ENCODE measurements at places on chromosomes 13 and 19.

DNA sequence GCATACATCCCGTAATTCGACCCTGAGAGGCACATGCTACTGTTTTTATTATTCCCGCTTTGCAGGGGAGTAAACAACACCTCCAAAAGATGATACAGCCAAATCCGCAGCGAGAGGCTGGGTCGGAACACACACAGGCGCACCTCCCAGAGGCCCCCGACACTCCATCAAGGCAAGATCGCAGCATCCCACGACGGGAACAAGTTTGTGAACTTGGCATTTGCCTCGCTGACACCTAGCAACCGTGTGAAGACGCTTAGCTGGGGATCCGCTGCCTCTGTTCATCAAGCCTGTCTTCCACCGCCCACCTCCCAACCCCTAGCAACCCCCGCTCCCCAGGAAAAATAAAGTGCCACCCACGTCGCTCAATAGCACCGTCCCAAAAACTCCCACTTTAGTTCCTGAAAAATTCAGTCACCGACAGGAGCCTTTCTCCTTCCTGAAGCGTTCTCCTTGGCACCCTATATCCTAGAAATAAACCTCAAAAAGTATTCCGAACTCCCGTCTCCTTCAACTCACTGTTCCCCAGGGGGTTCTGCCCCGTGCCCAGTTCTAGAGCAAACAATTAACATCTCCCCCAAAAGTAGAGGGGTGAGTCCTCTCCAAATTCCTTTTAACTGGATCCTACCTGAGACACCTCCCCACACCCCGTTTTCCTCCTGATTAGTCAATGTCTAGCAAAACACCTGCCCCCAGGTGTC is 1.7 kb downstream of the GNG7 start:
- DNase-seq = no peak

GRCh38 chr13:23411706-23412105 is 21.8 kb downstream of the SACS start:
- no peak for DNase-seq

DNA sequence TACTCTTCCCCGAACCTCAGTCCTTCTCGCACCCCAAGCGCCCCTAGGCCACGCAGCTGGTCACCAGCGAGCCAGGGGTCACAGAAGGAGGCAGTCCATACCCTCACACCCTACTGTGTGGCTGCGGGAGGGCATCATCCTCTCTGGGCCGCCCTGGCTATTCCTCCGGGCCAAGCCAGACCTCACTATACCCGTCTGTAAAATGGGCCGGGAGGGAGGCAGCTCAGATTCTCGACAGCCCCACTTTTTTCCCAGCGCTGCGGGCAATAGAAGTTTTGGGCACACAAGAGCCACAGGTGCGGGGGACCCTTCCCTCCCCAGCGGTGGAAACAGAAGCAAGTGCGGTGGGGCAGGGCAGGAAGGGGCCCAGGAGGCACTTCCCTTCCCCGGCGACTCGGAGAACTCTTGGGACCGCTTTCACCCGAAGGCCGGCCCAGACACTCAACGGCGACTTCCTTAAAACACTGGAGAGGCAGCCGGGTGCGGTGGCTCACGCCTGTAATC is 5.6 kb upstream of the ARRDC2 start:
- DNase-seq = no peak

- no peak for DNase-seq
Measured at GRCh38 chr13:78820541-78820940, 161.6 kb upstream of the OBI1 start.

- peak; percentile 72 for DNase-seq
Measured at GRCh38 chr19:16076154-16076957, at the start of gene TPM4. Gene TPM4 (plus strand): TSS chr19:16076495. CDS start chr19:16076566, 71 bp downstream.

DNA sequence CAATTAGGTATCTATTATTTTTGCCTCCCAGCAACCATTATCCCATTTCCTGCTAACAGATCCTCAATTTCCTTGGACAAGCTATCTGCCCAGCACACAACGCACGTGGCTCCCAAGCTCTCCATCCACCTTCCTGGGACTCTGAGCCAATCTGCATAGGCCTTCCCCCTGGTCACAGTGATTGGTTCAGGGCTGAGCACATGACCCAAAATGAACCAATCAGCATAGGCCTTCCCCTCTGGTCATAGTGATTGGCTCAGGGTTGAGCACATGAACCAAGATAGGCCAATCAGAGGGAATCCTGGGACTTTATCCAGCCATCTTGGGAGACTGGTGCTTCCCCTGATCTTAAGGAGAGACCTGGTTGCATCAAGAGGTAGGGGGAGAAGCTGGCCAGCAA is 5.8 kb downstream of the CPAMD8 start:
- no peak for DNase-seq

DNA sequence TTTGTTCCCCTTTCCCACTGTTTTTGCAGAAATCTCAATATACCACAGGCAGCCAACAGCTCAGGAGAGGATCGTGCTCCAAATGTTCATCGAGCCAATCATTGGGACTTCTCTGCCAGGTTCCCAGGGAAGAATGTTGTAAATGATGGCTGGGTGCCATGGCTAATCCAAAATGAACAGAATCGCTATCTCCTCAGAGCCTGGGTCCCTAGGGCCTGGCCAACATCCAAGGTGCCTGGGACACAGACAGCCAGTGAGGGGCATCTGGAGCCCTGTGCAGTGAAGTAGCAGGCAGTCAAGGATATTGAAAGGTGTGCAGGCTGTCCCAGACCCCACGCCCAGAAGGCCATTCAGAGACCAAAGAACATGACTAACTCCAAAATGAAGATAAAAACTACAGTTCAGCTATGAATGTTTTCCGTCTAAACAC is 37.8 kb downstream of the BRD4 start:
- DNase-seq = no peak

DNA sequence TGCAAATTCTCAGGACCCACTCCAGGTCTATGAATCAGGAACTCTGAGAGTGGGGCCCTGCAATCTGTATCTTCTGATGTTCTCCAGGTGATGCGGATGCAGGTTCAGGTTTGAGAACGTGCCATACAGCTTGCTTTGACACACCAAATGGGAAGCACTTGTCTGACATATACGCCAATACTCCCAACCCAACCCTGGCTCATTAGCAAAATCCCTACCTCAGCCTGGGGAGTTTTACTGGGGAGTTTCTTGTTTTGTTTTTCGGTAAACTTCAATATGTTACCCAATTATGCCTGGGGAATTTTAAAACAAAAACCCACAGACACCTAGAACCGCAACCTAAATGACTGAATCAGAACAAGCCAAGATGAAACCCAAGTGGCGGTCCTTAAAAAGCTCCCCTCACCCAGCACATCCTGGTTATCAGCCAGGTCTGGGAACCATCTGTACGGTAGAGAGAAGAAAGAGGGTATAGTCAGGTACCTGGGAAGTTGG is 41.2 kb downstream of the ABCC4 start:
- no peak for DNase-seq

- DNase-seq = no peak
Measured at GRCh38 chr13:25867038-25867437, 184.8 kb downstream of the SHISA2 start.

DNA sequence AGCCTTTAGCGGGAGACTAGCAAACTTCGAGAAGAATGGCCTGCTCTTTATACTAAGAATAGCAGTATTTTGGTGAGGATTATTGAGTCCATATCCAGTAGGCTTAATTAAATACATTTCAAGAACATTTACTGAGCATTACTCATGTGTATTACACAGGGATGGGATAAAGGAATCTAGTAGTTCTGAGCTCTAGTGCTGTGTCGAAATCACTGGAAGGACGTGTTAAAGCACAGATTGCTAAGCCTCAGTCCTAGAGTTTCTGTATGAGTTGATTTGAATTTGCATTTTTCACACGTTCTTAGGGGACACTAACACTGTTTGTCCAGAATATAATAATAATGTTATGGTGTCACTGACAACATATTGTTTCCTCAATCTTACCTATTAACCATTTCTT is 9.0 kb downstream of the ZNF302 start:
- DNase-seq = no peak

DNA sequence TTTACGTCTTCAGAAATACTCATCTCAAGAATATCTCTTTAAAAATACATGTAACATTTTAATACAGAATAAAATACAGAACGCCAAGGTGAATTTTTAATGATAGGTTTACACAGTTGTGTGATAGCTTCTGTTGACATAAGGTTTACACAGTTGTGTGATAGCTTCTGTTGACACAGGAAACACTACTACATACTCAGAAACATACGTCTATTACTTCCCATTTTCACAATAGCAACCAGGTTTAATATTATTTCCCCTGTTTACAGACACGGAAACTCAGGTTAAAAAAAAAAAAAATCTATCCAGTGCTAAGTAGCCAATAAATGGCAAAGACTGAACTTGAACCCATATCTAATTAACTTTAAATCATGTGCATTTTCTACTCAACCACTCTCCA is 571.2 kb downstream of the LIG4 start:
- DNase-seq = no peak

GRCh38 chr19:12952488-12953137 is 4.4 kb downstream of the GADD45GIP1 start:
- DNase-seq = no peak

DNA sequence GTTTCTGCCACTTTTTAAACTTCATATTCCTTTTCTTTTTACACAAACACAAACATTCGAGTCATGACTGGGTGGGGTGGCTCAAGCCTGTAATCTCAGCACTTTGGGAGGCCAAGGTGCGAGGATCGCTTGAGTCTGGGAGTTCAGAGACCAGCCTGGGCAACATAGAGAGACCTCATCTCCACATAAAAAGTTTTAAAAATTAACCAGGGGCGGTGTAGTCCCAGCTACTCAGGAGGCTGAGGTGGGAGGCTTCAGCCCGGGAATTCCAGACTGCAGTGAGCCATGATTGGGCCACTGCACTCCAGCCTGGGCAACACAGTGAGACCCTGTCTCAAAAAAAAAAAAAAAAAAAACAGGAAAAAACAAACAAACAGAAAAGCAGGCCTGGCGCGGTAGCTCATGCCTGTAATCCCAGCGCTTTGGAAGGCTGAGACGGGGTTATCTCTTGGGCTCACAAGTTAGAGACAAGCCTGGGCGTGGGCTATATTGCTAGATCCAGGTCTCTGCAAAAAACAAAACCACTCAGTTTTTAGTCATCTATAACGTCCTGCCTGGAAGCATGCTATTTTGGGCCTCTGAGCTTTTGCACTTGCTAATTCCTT is 583 bp upstream of the BAX start:
- DNase-seq = no peak

- DNase-seq = no peak
Measured at GRCh38 chr19:11652492-11652891, 55.2 kb downstream of the ZNF627 start.

Measured in stimulated activated CD4-positive, alpha-beta T cell treated with anti-CD3 and anti-CD28 coated beads, Interleukin-2, amount 100 ng/mL, for 4 hours (primary cell).